ENCODE measurements at places on chromosomes 11 and 22.
A peak's percentile ranks its signal among the peaks of the same experiment; 100 is the strongest.

DNA sequence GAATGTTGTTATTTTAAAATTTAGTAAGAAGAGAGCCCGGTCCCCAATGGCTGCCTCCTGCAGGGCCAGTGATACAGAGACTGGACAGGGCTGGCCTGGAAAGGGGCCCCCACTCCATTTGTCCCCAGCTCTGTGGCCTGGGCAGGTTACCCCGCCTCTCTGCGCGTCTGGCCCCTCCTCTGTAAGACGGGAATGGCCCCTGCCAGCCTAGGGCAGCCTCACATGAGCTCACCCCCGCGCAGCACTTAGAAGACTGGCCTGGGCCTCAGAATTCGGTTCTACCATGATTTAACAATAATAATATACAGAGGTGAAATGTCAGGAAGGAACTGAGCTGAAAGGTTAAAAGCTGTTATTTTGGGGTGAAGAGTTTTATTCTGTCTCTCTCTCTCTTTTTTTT, 1.3 kb downstream of the APOBEC3G start:
- DNase-seq, result no peak

GRCh38 chr11:91104237-91104636, 881.4 kb upstream of the CHORDC1 start:
- peak; percentile 7 for DNase-seq

DNA sequence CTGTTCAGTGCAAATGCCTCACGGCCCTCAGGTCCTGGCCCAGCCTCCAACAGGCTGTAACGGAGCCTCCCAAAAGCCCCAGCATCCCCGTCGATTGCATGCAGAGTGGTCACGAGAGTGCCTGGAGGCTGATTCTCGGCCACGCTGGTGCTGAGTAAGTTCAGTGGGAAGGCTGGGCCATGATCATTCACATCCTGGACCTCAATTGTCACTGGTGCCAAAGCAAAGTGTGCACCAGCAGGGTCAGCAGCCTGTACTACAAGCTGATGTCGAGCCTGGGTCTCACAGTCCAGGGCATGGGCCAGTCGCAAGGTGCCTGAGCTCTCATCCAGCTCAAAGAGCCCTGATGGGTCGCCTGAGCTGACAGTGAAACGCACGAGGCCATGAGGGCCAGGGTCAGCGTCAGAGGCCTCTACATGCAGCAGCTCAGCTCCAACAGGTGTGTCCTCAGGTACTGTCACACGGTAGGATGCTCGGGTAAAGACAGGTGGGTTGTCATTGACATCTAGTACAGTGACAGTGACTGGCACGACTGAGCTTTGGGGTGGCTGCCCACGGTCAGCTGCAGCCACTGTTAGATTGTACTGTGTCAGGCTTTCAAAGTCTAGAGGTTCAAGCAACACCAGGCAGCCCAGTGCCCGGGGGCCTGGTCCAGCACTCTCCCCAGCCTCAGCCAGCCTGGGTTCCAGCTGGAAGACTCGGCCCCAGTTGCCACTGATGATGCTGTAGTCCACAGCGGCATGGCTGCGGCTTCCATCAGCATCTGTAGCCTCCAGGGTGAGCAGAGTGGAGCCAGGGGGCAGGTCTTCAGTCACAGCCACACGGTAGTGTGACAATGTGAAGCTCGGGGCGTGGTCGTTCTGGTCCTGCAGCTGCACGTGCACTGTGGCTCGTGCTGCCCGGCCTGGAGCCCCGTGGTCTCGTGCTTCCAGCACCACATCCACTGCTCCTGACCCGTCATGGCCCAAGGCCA, 4.5 kb upstream of the TPP1 start:
- no peak for DNase-seq

DNA sequence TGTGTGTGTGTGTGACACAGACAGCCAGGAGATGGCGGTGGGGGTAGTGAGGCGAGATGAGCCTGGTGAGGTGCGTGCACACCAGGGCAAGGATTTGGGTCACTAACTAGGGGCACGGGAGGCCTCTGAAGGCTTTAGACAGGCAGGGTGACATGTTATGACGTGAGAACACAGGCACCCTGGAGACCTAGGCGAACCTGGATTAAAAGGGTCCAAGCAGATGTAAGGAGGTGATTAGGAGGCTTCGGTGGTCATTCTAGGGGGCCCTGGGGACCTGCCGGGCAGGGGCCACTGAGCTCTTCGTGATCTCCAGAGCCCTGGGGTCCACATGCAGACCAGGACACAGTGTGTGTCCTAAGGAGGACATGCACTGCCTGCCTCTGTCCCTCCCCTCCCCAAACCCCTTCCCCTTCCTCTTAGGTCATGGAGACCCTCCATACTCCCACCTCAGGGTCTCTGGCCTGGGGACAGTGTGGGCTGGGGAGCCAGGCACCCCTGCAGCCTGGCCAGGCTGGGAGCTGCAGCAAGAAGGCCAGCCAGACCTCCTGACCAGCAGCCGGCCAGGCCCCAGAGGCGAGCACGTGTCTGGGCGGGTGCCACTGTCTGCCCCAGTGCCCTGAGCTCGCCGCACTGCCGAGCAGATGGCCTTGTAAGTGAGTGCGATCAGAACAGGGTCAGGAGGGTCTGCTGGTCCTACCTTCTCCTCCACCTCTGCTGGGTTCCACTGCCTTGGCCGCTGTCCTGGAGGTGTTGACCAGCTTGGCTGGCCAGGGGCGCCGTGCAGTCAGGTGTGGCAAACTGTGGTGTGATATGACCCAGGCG, 32.1 kb downstream of the IFT27 start:
- no peak for DNase-seq

GRCh38 chr11:79244241-79244772, 196.5 kb downstream of the TENM4 start:
- DNase-seq, result peak; percentile 80

Measured in GM03348 (cell line).